ENCODE measurements at places on chromosomes 4 and X. TPM values are rescaled to one million over a fixed set of nuclear protein-coding genes. Genes with fewer than 3 reads are reported as not detected.

DNA sequence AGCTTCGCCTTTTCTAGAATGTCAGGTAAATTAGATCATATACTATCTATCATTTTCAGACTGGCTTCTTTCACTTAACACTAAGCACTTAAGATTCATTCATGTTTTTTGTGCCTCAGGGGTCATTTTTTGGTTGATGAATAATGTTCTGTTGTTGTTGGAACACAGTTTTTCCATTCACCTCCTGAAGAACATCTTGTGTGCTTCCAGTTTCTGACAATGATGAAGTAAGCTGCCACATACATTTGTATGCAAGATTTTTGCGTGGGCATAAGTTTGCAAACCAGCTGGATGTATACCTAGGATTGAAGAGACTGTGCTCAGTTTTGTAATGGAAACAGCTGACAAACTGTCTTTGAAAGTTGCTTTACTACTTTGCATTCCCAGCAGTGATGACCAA is 37.6 kb downstream of the MAGEA9 start:
- DNase-seq, result no peak

- DNase-seq, result no peak
Observed at GRCh38 chr4:74044677-74045076, 6.2 kb upstream of the CXCL3 start.

The EGF gene
- 13.8 TPM for total RNA-seq

DNA sequence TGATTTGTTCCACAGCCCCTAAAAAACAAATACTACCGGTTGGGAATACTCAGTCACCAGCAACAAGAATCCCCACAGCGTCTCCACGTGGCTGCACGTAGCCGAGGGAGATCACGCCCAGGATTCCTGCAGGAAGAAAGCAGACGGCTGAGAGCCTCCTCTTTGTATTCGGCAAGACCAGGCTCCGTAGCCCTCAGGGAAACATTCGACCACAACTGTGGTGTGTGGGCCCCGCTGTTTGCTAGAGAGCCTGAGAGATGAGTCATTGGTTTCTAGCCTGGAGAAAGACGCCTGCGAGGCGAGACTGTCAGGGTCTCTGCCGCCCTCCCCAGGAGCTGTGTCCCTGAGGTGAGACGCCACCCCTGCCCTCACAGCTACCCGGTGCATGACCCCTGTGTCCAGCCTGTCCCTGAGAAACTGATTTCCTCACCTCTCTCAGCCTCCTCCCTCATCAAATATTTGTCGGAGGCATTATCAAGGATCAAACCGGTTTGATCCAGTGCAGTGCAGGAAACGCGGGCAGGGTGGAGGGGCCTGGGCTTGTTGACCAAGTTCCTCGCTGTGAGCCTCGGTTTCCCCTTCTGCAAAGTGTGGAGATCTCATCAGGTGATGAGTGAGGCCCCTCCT is 4.7 kb upstream of the S100P start:
- no peak for DNase-seq

The DCHS2 gene
- not detected for total RNA-seq

The TCEAL6 gene
- total RNA-seq, result not detected

Measured in Right ventricle myocardium superior (tissue), 1 donor.